ENCODE measurements at places on chromosomes 16 and 17. TPM values are rescaled to one million over a fixed set of nuclear protein-coding genes. Genes with fewer than 3 reads are reported as not detected.
A peak's percentile ranks its signal among the peaks of the same experiment; 100 is the strongest.

GRCh38 chr16:75256059-75256571, 4.7 kb upstream of the BCAR1 start:
- no peak overlapping the region for H3K27ac ChIP-seq
- no peak overlapping the region for H3K4me3 ChIP-seq
- H3K36me3 ChIP-seq, result no peaks in the 10 kb centered on the region
- H3K4me1 ChIP-seq, result peaks cover 46% of the 10 kb centered on the region
- H3K27me3 ChIP-seq, result no peaks in the 10 kb centered on the region

- peaks cover 17% of the 10 kb centered on the region for H3K4me1 ChIP-seq
- H3K36me3 ChIP-seq, result no peaks in the 10 kb centered on the region
- H3K4me3 ChIP-seq, result peak overlapping the region; percentile 41
- H3K27me3 ChIP-seq, result no peaks in the 10 kb centered on the region
Measured at GRCh38 chr17:18177722-18178121, 5.9 kb upstream of the ALKBH5 start.

DNA sequence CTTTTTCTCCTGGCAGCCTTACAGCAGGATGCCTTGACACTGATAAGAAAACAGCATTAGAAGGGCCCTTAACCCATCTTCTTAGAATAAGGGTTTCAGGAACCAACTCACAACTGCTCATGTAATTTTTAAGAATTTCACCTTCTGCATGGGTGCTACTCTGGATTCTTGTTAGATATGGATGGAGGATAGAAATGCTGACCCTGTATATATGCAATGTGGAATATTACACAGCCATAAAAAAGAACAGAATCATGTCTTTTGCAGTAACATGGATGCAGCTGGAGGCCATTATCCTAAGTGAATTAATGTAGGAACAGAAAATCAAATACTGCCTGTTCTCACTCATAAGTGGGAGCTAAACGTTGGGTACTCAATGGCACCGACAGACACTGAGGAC, 423.5 kb downstream of the CA10 start:
- no peak overlapping the region for H3K27ac ChIP-seq
- H3K4me1 ChIP-seq, result peaks cover 9% of the 10 kb centered on the region
- no peaks in the 10 kb centered on the region for H3K36me3 ChIP-seq
- no peak overlapping the region for H3K4me3 ChIP-seq

DNA sequence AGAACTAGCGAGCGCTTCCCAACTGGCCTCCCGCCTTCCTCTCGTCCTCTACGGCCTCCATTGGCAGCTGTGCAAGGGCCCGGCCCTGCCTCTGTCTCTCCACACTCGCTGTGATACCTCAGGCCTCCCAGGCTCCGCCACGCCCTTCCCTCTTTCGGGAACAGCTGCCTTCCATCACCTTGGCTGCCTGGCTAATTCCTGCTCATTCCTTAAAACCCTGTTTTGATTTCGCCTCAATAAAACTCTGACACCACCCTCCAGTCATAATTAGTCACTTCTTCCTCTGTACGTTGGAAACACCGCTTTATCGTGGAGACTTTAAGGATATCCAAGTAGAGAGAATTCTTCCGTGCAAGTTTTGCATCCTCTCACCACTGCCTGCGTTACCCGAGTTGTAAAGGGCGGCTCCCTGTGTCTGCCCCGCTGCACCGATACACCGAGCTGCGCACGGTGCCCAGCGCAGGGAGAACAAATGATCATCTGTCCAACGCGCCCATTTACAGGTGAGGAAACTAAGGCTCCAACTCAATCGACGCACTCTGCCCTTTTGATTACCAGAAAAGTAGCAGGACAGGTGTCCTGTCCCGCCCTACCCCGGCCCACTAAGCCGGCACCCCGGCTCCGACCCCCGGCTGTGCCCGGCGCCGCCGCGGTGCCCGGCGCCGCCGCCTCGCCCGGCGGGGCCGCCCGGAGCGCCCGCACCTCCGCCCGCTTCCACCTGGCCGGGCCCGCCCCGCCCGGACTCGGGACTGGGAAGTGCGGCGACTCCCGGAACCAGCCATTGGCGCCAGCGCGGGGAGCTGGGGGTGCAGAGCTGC, 139.7 kb downstream of the SEC14L1 start:
- DNase-seq, result no peak
- peaks cover 23% of the 10 kb centered on the region for H3K4me1 ChIP-seq
- H3K36me3 ChIP-seq, result no peaks in the 10 kb centered on the region
- H3K27ac ChIP-seq, result no peak overlapping the region
- peaks cover 61% of the 10 kb centered on the region for H3K27me3 ChIP-seq

- H3K4me3 ChIP-seq, result no peak overlapping the region
- DNase-seq, result no peak
- H3K27ac ChIP-seq, result no peak overlapping the region
- H3K27me3 ChIP-seq, result peaks cover 72% of the 10 kb centered on the region
Measured at GRCh38 chr17:51853857-51854256, 304.7 kb downstream of the CA10 start.

GRCh38 chr17:49456183-49456965, 38.7 kb upstream of the NGFR start:
- no peaks in the 10 kb centered on the region for H3K36me3 ChIP-seq
- peaks cover 3% of the 10 kb centered on the region for H3K27me3 ChIP-seq
- DNase-seq, result no peak
- no peak overlapping the region for H3K4me3 ChIP-seq
- H3K27ac ChIP-seq, result no peak overlapping the region

GRCh38 chr16:2515180-2515851, 1.6 kb downstream of the ATP6V0C start:
- H3K4me3 ChIP-seq, result peak overlapping the region; percentile 96
- peaks cover 58% of the 10 kb centered on the region for H3K4me1 ChIP-seq
- H3K36me3 ChIP-seq, result no peaks in the 10 kb centered on the region
- H3K27ac ChIP-seq, result peak overlapping the region; percentile 90

DNA sequence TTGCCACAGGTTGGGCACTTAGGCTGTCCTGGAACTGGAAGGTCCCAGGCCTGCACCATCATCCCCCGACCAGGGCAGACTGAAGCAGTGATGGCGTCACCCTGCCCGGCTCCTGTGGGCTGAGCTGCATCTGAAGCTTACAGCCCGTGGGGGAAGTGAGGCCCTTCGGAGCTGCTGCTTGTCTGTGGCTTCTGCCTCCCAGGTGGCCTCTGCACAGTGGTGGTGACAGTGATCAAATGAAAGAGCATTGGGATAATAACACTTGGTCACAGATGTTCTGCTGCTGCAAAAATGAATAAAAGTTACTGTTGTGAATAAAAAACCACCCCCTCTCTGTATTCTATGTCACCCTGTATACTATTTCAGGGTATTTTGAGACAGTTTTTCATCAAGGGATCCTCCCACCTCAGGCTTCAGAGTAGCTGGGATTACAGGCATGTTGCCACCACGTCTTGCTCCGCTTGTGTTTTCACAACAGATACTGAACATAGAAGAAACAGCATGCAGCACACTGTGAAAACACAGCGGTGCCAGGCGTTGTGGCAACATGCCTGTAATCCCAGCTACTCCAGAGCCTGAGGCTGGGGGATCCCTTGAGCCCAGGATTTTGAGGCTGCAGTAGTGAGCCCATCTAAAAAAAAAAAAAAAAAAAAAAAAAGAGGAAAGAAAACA, 165.0 kb downstream of the LGALS9B start:
- DNase-seq, result no peak
- peaks cover 48% of the 10 kb centered on the region for H3K36me3 ChIP-seq
- no peak overlapping the region for H3K27ac ChIP-seq
- H3K4me3 ChIP-seq, result no peak overlapping the region

GRCh38 chr16:58960484-58960883, 226.4 kb upstream of the GOT2 start:
- H3K4me1 ChIP-seq, result no peaks in the 10 kb centered on the region
- no peak for DNase-seq
- no peak overlapping the region for H3K27ac ChIP-seq
- H3K36me3 ChIP-seq, result no peaks in the 10 kb centered on the region
- no peaks in the 10 kb centered on the region for H3K27me3 ChIP-seq
- H3K4me3 ChIP-seq, result no peak overlapping the region

GRCh38 chr17:38728290-38728831, 1.8 kb upstream of the CISD3 start:
- H3K27me3 ChIP-seq, result peaks cover 12% of the 10 kb centered on the region
- H3K4me1 ChIP-seq, result peaks cover 28% of the 10 kb centered on the region
- peak overlapping the region; percentile 89 for H3K4me3 ChIP-seq
- no peak for DNase-seq

- no peaks in the 10 kb centered on the region for H3K4me1 ChIP-seq
- DNase-seq, result no peak
- no peak overlapping the region for H3K4me3 ChIP-seq
- no peak overlapping the region for H3K27ac ChIP-seq
- no peaks in the 10 kb centered on the region for H3K36me3 ChIP-seq
Measured at GRCh38 chr16:31537362-31538242, 9.9 kb downstream of the AHSP start.

GRCh38 chr17:72429066-72429638, 308.3 kb downstream of the SOX9 start:
- no peaks in the 10 kb centered on the region for H3K27me3 ChIP-seq
- H3K27ac ChIP-seq, result no peak overlapping the region
- no peak for DNase-seq
- no peaks in the 10 kb centered on the region for H3K4me1 ChIP-seq

GRCh38 chr17:82328141-82328993, 5.2 kb downstream of the SECTM1 start:
- peaks cover 6% of the 10 kb centered on the region for H3K4me1 ChIP-seq
- DNase-seq, result no peak
- H3K36me3 ChIP-seq, result no peaks in the 10 kb centered on the region
- H3K27me3 ChIP-seq, result peaks cover 44% of the 10 kb centered on the region
- no peak overlapping the region for H3K4me3 ChIP-seq

DNA sequence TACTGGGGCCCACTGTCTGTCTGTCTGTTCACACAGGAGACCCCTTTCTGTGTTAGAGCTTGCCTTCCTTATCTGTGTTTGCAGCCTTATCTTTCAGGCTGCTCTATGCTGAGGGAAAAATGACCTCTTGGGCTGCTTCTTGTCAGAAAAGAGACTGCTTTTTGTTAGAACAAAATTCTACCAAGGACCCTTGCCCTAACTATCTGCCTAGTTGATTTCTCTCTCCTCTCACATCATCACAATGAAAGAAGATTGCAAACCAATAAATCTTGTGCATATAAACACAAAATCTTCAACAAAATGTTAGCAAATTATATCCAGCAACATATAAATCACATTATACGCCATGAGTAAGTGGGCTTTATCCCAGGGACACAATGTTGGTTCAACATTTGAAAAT, 1117.7 kb downstream of the CDH11 start:
- no peak overlapping the region for H3K4me3 ChIP-seq
- H3K27me3 ChIP-seq, result no peaks in the 10 kb centered on the region
- peaks cover 4% of the 10 kb centered on the region for H3K36me3 ChIP-seq
- no peaks in the 10 kb centered on the region for H3K4me1 ChIP-seq
- no peak overlapping the region for H3K27ac ChIP-seq

GRCh38 chr16:8568231-8568617, 22.1 kb downstream of the TMEM114 start:
- H3K36me3 ChIP-seq, result no peaks in the 10 kb centered on the region
- H3K27ac ChIP-seq, result peak overlapping the region; percentile 92
- peaks cover 4% of the 10 kb centered on the region for H3K27me3 ChIP-seq

MT1E gene
- total RNA-seq, result 0.49 TPM

TNFRSF17 gene
- total RNA-seq, result not detected

PABPN1L gene
- total RNA-seq, result not detected

TEDC2 gene
- total RNA-seq, result 65.1 TPM

KRTAP4-4 gene
- not detected for total RNA-seq

SLC52A1 gene
- not detected for total RNA-seq

MPV17L gene
- total RNA-seq, result 4.9 TPM

SPATA20 gene
- total RNA-seq, result 25.8 TPM
